ENCODE measurements at places on chromosomes 6 and 20.

DNA sequence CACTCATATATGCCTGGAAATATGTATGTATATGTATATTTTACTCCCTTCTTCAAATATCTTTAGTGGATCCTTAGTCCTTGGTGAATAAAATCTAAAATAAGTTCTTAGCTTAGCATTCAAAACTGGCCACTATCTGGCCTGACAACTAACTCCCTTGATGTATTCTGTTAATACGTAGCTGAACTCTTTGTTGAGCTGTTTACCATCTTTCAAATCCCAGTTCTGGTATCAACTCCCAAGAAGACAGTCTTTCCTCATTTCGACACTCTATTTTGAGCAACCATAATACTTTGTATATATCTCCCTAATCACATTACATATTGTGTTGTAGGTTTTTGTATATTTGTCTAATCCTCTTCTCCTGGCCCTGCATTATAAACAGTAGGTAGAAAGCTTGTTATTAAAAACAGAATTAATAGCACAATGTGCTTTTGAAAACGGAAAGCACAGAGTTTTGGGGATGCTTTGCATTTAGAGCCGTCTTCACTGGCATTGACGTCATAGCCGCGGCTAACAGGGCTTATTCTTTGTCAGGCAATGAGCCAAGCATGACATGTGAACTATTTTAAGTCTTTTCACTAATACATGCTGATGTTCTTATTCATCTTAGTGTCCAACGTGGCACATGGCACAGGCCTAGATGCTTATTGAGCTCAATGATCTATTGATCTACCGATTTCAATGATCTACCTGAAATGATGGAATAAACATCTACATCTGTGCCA, 47.2 kb upstream of the CCN2 start:
- DNase-seq: no peak

- peak; percentile 26 for DNase-seq
Observed at GRCh38 chr20:35742741-35743523, 872 bp upstream of the RBM39 start.

- no peak for DNase-seq
Observed at GRCh38 chr6:51559059-51559458, 528.4 kb downstream of the PKHD1 start.

GRCh38 chr6:16243664-16244063, 5.3 kb downstream of the GMPR start:
- DNase-seq: no peak

DNA sequence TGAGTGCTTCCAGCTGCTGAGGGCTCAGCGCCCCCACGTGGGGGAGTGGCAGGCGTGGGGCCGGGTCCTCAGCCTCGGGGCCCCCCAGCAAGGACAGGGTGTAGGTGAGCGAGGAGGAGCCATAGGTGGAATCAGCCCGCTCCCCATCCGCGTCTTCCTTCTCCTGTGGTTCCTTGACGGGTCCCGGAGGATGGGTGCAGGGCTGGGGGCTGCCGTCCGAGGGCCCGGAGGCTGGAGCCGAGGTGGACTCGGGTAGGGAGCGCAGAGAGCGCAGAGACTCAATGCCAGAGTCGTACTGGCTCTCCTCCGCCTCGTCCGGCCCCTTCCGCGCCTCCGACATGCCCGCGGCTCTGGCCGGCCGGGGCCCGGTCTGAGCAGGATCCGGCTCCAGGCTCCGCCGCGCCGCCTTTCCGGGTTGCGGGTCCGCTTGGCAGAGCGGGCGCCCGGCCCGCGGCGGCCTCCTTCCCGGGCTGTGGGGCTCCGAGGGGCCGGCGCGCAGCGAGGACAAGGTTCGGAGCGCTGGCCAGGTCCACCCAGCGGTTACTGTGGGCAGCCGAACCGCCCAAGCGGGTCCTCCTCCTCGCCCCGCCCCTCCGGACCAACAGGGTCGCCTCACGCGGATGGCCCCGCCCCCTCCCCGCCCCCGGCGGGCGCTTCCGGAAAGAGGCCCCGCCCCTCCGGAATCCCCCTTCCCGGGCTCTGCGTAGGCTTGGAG, at the start of gene NFKBIE:
Gene NFKBIE (minus strand): TSS at position 545 of the 715 bp plus-strand sequence. CDS start 205 bp downstream, at position 340.
- peak; percentile 95 for DNase-seq

DNA sequence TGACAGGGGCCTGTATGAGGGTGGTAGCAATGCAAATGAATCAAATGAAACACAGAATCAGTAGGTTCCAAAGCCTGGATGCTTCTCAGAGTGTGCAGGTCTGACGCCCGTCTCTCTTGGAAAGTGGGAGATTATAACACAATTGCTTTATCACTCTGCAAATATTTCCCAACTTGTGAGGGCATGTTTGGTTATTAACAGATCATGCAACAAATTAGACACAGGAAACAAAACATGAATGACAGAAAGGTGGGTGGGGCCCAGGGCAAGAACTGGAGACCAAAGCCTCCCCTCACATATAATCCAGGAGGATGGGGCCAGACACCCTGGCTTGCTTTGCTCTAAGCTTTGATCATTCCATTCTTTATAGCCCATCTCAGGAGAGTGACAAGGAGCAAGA, 108.6 kb upstream of the MRPS10 start:
- DNase-seq: no peak

DNA sequence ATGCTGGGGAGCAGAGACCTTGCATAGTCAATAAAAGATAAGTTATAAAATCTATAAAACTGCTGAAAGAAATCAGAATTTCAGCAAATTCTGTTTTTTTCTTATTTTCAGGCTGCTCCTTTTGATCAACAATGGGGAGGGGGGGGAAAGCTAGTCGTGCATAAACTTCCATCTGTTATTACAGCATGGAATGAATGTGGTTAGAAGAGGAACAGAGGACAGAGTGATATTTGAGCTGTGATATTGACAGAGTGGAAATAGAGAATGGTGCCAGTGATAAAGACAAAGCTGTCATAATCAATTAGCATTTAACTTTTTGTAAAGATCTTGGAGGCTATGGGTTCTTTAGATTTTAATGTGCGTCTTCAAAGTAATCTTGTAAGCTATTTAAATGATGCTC, 43.4 kb upstream of the QKI start:
- no peak for DNase-seq

DNA sequence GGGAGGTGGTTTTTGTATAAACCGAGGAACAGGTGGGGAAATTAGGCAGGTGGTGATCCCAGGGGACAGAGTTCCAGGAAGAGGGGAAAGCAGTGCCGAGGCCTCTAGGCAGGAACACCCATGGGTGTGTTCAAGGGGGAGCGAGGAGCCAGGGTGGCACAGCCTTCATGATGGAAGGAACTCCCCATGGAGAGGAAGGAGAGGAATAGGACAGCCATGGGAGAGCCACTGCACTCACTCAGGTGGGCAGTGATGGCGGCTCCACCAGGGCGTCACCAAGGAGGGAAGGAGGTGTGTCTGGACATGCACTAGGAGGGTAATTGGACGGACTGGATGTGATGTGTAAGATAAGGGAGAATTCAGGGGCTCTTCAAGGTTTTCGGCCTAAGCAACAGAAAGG, 98.2 kb downstream of the THBS2 start:
- no peak for DNase-seq

GRCh38 chr6:144217264-144217663, 66.9 kb downstream of the STX11 start:
- DNase-seq: no peak

DNA sequence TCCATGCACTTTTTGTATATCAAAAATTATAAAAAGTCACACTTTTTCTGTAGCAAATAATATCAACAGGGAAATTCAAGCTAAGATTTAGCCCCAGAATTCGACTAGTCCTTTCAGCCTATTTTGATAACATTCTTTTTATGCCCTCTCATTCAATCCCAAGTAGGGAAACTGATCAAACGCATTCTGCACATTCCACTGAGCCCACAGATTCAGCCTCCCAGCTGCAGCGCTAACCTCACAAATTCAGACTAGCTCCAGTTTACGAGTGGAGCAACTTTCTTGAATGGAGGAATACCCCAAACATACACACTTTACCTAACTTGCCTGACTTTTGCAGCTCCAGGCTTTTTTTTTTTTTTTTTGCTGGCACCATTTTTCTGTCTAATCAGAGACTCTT, 70.3 kb upstream of the HEY2 start:
- no peak for DNase-seq

DNA sequence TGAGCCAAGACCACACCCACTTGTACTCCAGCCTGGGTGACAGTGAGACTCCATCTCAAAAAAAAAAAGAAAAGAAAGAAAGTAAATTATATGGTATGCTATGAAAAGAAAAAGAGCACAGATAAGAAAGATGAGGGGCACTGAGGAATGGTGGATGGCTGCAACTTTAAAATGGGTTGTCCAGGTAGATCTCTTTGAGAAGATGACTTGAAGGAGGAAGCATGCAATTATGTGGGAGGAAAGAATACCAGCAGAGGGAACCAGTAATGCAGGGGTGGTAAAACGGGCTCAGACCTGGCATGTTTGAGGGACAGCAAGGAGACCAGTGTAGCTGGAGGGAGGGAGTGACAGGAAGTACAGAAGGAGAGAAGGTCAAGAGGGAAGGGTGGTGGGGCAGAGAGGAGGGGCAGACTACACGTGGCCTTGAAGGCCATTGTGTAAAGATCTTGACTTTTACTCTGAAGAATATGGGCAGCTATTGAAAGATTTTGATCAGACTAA, 22.3 kb downstream of the LINC00237 start:
- no peak for DNase-seq

- DNase-seq: no peak
Observed at GRCh38 chr6:161064915-161065314, 73.3 kb downstream of the MAP3K4 start.

GRCh38 chr6:114151064-114151690, 180.2 kb upstream of the HDAC2 start:
- DNase-seq: no peak

- no peak for DNase-seq
Observed at GRCh38 chr6:3286641-3287171, 28.0 kb downstream of the PSMG4 start.

DNA sequence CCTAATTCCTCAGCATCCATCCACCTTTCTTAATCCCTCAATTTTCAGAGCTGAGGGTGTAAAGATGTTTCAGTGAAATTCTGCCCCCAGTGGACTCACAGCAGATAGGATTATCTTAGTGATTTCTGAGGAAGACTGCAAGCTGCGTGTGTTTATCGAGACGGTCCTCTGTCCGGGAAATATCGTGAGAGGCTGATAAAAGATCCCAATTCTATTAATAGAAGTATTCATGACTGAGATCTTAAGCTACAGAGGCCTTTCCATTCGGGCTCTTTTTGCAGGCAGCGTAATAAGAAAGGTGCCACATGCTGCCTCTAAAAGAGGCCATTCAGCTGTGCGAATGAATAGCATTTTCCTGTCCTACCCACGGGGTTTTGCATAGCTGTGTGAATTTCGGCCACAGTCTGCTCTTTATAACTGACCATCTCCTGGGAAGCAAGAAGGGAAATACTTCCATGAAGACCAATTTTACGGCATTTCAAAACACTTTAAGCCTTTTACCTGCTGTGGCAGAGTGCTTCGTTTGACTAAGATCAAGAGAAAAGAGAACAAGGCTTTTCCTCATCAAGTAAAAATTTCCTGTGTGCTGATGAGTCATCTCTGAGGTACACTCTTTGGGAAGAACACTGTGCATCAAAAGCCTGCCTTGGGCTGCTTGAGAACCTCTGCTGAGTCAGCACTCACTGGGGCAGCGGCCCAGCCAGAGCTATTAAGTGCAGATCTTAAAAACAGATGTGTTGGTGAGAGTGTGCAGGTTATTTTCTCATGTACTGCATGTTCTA, 208.8 kb downstream of the ARHGAP18 start:
- DNase-seq: no peak

- no peak for DNase-seq
Observed at GRCh38 chr20:59406446-59406845, 106.0 kb downstream of the EDN3 start.

DNA sequence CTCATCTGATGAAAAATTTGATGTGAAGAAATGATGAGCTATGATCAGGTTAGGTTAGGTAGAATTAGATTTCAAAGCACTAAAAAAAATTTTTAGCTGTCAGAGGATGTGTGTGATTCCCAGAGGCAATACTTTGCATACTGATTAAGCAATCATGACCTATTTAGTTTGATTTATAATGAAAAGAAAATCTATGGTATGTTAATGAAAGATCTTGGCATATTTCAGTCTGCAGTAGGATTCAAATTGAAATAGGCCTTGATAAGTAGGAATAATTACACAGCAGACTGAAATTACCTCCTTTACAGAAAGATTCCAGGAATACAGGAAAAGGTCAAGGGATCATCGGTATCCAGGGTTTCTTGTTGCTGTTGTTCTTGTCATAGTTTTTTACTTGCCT, 69.3 kb downstream of the HDDC2 start:
- no peak for DNase-seq

GRCh38 chr6:145823328-145823944, 8.8 kb upstream of the FBXO30 start:
- no peak for DNase-seq

DNA sequence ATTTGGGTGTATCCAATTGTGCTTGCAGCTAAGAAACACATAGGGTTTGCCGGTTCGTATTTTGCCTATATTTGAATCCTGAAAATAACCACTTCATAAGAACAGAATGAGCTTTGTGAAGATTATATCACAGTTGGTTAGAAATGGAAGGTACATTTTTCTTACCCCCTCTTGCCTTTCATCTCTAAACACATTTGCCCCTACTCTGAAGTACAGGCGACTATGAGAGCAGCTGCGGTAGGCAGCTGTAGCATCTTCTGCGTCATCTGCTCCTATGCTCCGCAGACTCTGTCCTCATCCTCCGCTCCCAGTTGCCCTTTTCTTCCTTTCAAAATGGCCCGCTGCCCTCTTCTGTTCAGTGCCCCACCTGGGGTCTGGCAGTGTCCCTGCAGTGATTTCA, 47.6 kb upstream of the REV3L start:
- DNase-seq: no peak

DNA sequence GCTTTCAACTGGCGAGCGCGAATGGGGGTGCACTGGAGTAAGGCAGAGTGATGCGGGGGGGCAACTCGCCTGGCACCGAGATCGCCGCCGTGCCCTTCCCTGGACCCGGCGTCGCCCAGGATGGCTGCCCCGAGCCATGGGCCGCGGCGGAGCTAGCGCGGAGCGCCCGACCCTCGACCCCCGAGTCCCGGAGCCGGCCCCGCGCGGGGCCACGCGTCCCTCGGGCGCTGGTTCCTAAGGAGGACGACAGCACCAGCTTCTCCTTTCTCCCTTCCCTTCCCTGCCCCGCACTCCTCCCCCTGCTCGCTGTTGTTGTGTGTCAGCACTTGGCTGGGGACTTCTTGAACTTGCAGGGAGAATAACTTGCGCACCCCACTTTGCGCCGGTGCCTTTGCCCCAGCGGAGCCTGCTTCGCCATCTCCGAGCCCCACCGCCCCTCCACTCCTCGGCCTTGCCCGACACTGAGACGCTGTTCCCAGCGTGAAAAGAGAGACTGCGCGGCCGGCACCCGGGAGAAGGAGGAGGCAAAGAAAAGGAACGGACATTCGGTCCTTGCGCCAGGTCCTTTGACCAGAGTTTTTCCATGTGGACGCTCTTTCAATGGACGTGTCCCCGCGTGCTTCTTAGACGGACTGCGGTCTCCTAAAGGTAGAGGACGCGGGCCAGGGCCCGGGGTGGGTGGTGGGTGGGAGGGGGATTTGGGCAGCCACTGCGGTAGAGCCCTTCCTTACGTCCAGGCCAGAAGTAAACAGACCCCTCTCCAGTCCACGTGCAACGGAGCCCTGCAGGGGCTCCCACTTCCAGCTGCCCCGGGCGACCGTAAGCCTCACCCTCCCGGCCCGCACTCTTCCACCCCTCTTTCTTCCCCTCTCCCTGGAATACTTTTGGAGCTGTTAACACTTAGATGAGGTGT, 998 bp downstream of the BMP2 start:
- DNase-seq: no peak
